Right lung (tissue), 10 donors: ENCODE measurements at places on chromosomes 1 and 21. TPM values are rescaled to one million over a fixed set of nuclear protein-coding genes. Genes with fewer than 3 reads are reported as not detected.

GRCh38 chr1:117359561-117360289, 7.5 kb upstream of the MAN1A2 start:
- DNase-seq, result no peak

Gene KCNQ4
- 1.1 TPM for polyA plus RNA-seq

Gene GCSAML
- polyA plus RNA-seq, result 0.09 TPM

DNA sequence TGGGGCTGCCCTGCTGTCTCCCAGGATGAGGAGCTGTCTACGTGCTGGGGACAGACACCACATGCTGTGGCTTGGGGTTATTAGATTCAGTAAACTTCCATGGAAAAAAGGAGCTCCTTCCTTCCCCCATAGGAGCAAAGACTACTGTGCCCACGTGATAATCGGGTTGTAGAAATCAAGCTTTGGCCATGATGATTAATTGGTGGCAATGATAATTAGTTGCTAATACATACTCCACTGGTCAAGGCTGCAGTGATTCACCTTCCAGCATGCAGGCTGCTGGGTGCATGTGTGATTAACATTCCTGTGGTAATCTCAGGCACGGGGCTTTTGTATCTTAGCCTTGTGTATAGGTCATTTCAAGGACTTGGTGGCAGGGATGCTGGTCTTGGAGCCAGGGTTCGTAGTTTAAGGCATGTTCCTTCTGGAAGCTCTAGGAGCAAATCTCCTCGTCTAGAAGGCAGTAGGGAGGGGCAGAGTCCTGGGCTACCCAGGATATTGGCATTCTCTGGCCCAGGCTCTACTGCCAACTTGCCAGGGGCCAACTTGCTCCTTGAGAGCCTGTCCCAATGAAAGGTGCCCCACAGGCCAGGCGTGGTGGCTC, 41.4 kb downstream of the TMCO4 start:
- no peak for DNase-seq

Gene NFASC
- 1.7 TPM for polyA plus RNA-seq

GRCh38 chr1:221227872-221228337, 348.7 kb downstream of the HLX start:
- no peak for DNase-seq

DNA sequence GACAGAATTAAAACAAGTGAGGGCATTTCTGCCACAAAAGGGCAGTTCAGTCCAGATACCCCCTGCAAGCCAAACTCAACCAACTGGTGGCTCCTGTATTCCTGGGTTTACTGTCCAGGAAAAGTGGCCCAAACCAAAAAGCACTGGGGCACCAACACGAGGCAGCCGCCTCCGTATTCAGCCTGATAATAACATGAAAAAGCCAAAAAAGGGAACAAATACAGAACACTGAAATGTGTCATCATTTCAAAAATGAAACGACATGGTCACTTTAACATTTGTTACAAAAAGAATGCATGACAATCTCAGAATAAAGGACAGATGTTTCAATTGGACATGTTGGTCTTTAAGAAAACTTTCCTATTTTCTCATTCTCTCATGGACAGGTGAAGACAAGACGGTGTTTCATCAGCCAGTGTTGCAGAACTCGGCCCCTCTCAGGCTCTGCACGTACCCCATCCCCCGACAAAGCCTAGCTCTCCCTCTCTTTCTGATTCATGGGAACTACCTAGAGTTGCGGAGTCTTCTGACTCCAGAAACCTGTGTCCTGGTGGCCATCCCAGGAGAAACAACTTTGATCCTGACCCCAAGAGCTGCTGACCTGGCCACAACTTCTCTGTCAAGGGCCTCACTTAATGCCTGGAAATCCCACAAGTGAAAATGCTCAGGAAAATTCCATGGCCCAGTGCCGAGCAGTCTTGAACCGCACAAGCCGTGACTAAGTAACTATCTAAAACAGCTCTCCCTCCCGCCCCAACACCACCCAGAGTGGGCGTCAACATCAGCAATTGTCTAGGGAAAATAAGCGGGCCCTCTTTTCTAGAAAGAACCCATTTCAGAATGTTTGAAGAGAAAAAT, 27.1 kb downstream of the ZBTB17 start:
- no peak for DNase-seq

Gene LENEP
- 1.2 TPM for polyA plus RNA-seq

GRCh38 chr1:213987927-213988506, at the start of gene PROX1:
PROX1 (plus strand) TSS chr1:213987973; CDS start chr1:213996536, 8,563 bp downstream.
- peak; percentile 89 for DNase-seq

Gene SLC25A34
- polyA plus RNA-seq, result 3.2 TPM

DNA sequence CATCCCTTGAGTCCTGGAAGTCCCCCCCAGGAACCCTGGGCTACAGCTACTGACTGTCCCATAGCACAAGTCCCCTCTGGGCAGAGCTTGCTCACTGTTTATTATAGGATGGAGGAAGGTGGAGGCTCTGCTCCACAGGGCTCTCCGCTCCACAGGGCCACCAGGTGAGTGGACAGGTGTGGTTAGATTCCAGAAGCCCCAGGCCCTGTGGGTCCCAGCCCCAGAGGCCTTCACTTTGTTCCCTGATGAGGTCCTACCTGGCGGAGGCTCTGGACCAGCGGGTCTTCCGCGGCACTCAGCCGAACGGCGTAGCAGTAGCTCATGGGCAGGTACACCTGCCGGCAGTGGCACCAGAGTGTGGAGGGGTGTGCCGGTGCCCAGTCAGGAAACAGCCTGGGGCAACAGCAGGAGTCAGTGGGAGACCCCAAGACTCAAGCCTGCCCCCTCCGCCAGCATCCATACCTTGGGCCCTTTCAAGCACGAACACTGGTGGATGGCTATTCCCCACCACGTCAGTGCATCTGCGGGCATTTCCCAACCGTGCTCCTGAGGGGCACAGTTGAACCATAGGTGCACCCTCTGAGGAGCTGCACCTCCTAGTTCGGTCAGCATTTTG, 12.3 kb downstream of the LSS start:
- DNase-seq, result no peak

Gene SPRR2D
- polyA plus RNA-seq, result not detected

GRCh38 chr1:9075022-9075421, 5.6 kb upstream of the SLC2A5 start:
- DNase-seq, result no peak

- no peak for DNase-seq
Measured at GRCh38 chr1:192581131-192581927, 5.8 kb downstream of the RGS1 start.

Gene CHODL
- polyA plus RNA-seq, result 5.9 TPM

- no peak for DNase-seq
Measured at GRCh38 chr1:221169447-221169889, 290.2 kb downstream of the HLX start.

- DNase-seq, result no peak
Measured at GRCh38 chr21:32030146-32030652, 157.4 kb downstream of the HUNK start.

Gene PLA2G2C
- polyA plus RNA-seq, result not detected

- DNase-seq, result no peak
Measured at GRCh38 chr1:157691285-157691920, 9.2 kb downstream of the FCRL3 start.

DNA sequence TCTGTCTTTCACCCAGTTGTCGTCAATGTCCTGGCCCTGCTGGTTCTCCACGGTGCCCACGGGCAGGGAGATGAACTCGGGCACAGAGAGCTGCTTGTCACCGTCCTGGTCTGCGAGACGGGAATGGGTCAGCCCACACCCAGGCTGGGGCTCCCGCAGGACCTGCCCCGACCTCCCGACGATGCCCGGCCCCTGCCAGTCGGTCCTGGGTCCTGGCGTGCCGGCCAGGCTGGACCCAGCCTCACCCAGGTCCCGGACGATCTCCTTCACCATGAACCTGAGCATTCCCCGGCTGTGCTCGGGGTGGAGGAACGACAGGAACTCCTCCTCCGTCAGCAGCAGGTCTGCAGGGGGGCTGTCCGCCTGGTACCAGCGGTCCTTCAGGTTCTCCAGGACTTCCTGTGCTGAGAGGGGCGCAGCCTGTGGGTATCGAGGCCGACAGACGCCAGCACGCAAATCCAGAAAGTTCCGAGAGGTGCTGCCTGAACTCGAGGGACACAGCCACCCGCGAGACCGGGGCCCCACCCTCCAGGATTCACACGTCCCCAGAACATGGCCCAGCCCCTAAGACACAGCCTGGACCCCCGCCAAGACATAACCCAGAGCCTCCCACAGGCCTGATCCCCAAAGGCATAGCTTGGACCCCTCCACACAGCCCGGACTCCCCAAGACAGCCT, 4.7 kb upstream of the TNFRSF4 start:
- DNase-seq, result no peak

Gene RORC
- polyA plus RNA-seq, result 11.2 TPM

Gene LIX1L
- polyA plus RNA-seq, result 38.6 TPM

Gene S100A7A
- polyA plus RNA-seq, result not detected

DNA sequence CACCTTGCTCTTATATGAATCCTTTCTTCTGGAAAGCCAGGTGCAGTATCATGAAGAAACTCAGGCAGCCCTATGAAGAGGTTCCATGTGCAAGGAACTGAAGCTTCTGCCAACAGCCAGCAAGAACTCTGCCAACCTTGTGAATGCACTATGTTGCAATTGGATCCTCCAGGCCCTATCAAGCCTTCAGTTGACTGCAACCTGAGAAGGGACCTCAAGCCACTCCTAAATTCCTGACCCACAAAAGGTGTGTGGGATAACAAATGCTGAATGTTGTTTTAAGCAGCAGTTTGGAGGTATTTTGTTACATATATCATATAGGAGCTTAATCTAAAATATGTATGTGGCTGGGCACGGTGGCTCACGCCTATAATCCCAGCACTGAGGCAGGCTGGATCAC, 84.0 kb downstream of the RERE start:
- no peak for DNase-seq

GRCh38 chr1:48194801-48195200, 27.7 kb upstream of the SLC5A9 start:
- no peak for DNase-seq

Gene CHML
- 22.1 TPM for polyA plus RNA-seq

DNA sequence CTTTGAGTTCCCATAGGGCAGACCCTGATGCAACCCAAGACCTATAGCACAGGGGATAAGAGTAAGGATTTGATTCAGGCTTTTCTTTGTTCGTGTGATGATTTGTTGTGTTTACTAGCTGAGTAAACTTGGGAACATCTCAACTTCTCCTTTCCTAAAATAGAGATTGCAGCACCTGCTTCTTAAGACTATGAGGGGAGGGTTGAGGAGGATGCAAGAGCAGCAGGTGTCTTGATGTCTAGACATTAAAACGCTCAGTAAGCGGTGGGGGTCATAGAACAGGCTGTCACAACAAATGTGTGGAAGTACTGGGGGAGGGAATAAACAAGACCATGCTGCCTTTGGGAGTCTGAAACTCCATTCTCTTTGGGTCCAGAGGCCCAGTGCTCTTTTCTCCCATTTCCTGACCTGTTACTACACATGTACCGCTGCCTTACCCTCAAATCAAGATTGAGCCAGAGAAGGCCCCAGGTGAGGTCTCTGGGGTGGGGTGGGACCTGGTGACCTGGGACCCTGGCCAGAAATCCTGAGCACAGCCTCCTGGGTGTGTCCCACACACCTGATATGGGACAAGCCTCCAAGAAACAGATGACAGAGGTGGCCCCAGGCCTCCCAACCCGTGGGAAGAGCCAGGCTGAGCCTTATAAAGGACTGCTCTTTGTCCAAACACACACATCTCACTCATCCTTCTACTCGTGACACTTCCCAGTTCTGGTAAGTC, at the start of gene S100A7A:
Gene S100A7A, plus strand, starts transcription at position 671 of the 721 bp plus-strand sequence. CDS start 1,563 bp downstream, outside the sequence.
- DNase-seq, result no peak

Gene FCRL5
- 0.06 TPM for polyA plus RNA-seq

Gene ALX3
- polyA plus RNA-seq, result not detected
